RCC 7860 (cell line): ENCODE measurements at places on chromosomes 1 and 21.

- DNase-seq = no peak
These were observed 31.8 kb upstream of the ENO1 start for GRCh38 chr1:8910331-8910730.

DNA sequence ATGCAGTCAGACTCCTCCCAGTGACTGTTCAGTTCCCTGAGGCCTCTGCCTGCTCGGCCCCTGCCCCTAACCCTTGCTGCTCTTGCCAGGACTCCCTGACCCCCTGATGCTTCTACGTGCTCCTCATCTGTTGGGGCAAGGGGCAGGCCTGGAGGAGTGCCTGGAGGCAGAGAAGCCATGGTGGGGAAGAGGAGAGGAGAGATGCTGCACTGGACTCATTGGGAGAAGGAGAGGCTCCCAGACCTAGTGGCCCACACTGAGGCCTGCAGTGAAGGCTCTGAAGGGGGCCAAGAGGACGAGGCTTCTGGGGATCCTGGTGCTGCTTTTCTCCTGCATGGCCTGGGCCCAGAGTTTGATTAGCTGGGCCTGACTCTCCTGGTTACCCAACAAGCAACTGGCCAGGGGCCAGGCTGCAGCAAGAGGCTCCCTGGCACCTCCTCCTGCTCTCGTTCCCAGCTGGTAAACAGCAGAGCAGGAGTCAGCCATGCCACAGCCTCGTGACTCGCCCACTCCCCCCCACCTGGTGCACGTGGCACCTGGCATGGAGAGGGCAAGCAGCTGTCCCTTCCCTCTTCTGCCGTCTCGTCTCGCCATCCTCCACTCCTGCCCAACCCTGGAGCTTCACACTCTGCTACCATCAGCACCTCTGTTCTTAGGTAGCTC lies 847 bp upstream of the RORC start:
- DNase-seq = no peak

GRCh38 chr1:65725064-65725463 lies 67.6 kb upstream of the PDE4B start:
- DNase-seq = no peak

DNA sequence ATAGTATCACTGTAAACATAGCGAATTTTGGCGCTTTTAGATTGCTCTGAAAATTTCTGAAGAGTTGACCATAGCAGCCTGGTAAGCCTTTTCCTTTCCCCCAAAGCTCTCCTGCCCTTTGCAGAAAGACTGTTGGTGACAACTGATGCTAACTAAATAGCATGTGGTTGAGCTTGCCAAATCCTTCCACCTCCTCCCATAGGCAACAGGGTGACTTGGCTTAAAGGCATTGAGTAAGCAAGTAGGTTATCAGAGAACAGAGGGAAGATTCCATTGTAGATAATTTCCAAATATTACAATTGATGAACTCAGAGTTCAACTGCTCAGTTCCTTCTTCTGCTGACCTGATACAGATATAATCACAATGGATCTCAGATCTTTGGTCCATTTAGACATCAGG lies 19.9 kb upstream of the HMGCL start:
- no peak for DNase-seq

GRCh38 chr1:156582388-156583017 lies 3.0 kb downstream of the TTC24 start:
- no peak for DNase-seq
